ENCODE measurements at places on chromosomes 1 and 21. TPM values are rescaled to one million over a fixed set of nuclear protein-coding genes. Genes with fewer than 3 reads are reported as not detected.

The PCNT gene
- polyA plus RNA-seq = 9.5 TPM

The KCNE2 gene
- not detected for polyA plus RNA-seq

The SMPDL3B gene
- polyA plus RNA-seq = 1.3 TPM

The FMO5 gene
- polyA plus RNA-seq = 0.43 TPM

The ADAMTS5 gene
- not detected for polyA plus RNA-seq

The DNAJC6 gene
- polyA plus RNA-seq = 2.3 TPM

The ANXA9 gene
- polyA plus RNA-seq = not detected

The TFF3 gene
- polyA plus RNA-seq = 1.8 TPM

The COA6 gene
- polyA plus RNA-seq = 15.7 TPM

The RBP7 gene
- not detected for polyA plus RNA-seq

The TPTE gene
- polyA plus RNA-seq = not detected

The SELL gene
- polyA plus RNA-seq = 0.68 TPM

The LCA5L gene
- polyA plus RNA-seq = 0.38 TPM

The KRTAP6-2 gene
- not detected for polyA plus RNA-seq

The UBL4B gene
- not detected for polyA plus RNA-seq

The GREM2 gene
- polyA plus RNA-seq = not detected

The TRAF5 gene
- polyA plus RNA-seq = 8.5 TPM

The USH2A gene
- not detected for polyA plus RNA-seq

The UBASH3A gene
- not detected for polyA plus RNA-seq

The LCE1F gene
- not detected for polyA plus RNA-seq

The POMGNT1 gene
- 67.5 TPM for polyA plus RNA-seq

The APOBEC4 gene
- polyA plus RNA-seq = not detected

The NFASC gene
- not detected for polyA plus RNA-seq

The LCE1E gene
- not detected for polyA plus RNA-seq

The TMCC2 gene
- polyA plus RNA-seq = 2.0 TPM

The LHX8 gene
- polyA plus RNA-seq = not detected

The KPRP gene
- not detected for polyA plus RNA-seq

The ECM1 gene
- polyA plus RNA-seq = 20.5 TPM

The RASSF5 gene
- polyA plus RNA-seq = 0.23 TPM

The LY9 gene
- polyA plus RNA-seq = not detected

The PMVK gene
- 24.0 TPM for polyA plus RNA-seq

All from endothelial cell of umbilical vein (primary cell).